ENCODE measurements at places on chromosomes 1 and 21.

DNA sequence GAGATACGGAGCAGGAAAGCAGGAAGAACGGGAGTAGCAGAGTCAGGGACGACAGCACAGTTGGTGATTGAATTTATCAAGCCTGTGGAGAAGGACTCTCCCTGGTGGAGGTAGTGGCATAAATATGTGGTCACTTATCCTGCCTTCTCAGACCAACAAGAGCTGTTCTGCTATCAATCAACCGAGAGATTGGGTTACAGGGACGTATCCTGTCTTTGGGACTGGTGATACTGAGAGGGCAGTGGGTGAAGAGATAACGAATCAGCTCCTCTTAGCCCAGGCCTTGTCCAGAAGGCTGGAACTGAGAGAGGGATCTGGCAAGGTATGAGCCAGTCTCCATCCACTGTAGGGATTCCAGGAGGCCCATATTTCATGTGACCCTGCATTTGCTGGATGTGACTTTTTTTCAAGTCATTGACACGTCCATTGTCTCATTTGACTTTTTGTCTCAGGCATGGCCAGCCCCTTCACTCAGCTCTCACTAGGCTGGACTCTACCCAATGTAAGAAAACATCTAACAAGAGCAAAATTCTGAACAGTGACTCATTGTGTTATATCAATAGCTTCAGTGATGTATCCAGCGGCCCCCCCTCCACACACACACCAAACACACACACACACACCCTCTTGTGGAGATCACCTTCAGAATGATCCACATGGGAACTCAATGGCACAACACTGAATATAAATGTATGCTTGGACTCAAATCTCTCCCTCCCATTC, 11.3 kb downstream of the C1orf116 start:
- DNase-seq = no peak

DNA sequence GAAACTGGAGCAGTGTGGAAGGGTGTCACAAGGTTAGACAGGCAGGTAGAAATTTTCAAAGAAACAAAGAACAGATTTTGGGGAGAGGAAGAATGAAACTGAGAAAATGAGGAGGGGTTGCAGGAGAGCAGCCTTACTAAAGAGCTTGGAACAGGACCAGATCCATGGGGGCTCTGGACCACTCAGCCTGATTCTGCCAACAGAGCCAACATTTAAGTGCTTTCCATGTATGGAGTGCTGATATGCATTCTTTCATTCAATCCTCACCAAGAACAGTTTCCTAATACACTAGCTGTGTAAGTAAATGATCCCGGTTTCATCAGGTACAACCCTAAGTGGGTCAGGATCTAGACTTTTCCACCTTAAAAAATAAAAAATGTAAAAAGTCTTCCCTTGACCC, 16.2 kb downstream of the LPGAT1 start:
- DNase-seq = no peak

GRCh38 chr1:159187033-159187432, 15.6 kb downstream of the CADM3 start:
- DNase-seq = no peak

- no peak for DNase-seq
These were observed 2.0 kb downstream of the HUNK start for GRCh38 chr21:31874812-31875212.

GRCh38 chr1:228163007-228163753, 2.4 kb upstream of the IBA57 start:
- no peak for DNase-seq

DNA sequence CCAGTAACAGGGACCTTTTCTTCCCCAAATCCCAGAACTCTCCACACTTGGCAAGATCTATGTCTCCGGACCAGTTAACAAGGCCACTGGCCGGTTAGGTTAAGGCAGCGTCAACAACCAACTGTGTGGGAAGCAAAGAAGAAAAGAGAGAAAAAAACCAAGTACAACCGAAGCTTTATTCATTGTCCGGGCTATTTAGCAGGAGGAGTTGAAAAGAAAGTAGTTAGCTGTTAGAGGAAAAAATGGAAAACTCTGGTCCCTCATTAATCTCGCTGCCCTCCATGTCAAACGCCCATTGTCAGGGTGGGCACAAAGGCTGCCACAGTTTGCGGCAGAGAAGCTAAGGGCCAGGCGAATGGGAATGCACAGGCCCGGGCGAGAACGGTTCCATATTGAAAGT, 49.3 kb upstream of the GRIK3 start:
- DNase-seq = no peak

DNA sequence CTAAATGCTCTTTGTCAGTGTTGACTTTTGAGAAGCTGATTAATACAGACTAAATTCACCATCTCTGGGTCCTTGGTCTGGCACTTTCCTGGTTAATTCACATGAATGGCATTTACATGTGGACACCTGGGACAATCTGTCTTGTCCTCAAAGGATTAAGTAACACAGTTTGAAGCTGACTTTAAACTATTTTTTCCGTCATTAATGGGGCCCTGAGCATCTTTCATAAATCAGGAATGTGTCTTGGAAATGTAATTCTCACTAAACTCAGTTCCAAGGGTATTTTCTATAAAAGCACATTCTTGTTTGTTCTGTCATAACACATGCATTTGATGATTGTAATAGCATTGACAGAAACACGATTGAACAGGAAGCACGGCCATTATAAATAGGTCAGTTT, 26.7 kb upstream of the NBL1 start:
- DNase-seq = no peak

Measured in activated CD8-positive, alpha-beta memory T cell treated with anti-CD3 and anti-CD28 coated beads for 4 hours (primary cell).